ENCODE measurements at places on chromosomes 11 and 22.

GRCh38 chr11:31050061-31050765, 319.3 kb downstream of the DCDC1 start:
- no peak for DNase-seq

GRCh38 chr22:46504584-46504983, 32.8 kb downstream of the CELSR1 start:
- no peak for DNase-seq

DNA sequence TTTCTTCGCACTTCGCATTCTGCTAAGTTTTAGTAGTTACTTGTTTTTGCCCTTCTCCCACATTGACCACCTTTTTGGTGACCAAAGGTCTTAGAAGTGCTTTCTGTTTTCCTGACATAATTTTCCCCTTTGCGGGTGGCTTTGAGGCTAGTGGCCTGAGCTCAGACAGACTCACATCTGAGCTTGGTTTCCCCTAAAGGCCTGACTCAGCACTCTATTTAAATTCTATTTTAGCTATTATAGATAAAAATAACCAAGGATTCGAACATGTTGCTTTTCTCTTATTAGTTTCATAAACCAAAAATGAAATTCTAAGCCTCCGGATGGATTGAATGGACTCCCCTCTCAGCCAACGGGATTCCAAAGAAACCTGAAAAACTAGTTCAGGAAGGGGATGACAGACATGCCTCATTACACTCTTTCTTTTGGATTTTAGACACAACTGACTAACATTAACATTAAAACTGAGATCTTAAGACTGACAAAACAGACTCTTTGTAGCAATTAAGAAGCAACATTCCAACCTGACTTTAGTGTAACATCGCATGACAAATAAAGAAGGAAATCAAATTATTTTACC, 258.5 kb downstream of the LUZP2 start:
- DNase-seq: no peak

- no peak for DNase-seq
These were observed 398.9 kb downstream of the ETS1 start for GRCh38 chr11:128188346-128189004.

DNA sequence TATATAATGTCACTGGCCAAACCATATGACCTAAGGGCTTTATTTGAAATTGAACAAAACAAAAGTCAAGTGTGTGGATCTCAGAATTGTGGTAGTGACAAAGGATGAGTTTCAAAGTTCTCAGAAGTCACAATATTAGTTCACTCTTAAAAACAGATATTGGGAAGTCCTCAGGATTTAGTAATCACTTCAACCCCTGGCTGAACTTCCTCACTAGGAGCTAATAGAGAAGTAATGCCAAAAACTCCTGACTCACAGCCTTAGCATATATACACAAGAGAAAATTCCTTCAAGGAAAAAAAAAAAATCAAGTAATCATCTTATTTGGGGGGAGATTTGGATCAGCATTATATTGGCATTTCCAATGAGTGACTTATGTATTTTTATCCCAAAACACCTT, 75.6 kb upstream of the APOA1 start:
- no peak for DNase-seq

- no peak for DNase-seq
These were observed 461.2 kb downstream of the BRD1 start for GRCh38 chr22:49366437-49366836.

DNA sequence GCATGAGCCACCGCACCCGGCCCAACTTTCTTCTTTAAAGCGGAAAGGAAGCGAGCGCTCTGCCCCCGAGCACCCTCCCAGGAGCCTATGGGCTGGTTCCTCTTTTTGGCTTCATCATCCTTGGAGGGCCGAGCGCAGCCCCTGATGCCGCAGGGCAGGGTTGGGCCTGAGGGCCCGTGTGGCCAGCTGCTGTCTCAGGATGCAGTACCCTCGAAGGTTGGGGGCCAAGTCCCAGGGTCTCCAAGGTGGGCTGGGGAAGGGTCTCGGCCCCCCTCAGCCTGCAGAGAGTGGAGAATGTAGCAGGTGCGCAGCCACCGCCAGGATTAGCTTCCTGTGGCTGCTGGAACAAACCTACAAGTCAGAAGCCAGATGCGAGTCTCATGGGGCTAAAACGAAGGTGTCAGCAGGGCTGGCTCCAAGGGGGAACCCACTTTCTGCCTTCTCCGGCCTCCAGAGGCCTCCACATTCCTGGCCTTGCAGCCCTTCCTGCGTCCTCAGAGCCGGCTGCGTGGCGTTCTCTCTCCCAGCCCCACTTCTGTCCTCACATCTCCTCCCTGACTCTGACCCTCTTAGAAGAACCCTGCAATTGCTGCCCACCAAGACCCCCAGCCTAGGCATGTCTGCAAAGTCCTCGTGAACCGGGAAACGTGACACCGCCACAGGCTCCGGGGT, 2.9 kb downstream of the PANX2 start:
- DNase-seq: no peak

DNA sequence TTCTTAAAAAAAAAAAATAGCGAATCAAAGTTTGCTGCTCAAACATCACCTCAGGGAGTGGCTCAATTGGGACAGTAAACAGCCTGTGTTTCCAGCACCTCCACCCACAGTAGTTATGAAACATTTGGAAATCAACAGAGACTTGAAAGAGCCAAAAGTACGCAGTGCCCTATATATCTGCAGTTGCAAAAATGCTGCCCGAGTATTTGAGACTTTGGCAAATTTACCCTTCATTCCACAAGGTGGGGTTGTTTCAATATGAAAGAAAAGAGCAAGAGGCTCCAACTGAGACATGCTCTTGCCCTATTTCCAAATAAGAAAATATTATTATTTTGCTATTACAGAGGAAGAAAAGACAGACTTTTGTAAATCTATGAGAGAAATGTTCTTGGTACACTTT, 851.1 kb upstream of the RAG2 start:
- DNase-seq: no peak

DNA sequence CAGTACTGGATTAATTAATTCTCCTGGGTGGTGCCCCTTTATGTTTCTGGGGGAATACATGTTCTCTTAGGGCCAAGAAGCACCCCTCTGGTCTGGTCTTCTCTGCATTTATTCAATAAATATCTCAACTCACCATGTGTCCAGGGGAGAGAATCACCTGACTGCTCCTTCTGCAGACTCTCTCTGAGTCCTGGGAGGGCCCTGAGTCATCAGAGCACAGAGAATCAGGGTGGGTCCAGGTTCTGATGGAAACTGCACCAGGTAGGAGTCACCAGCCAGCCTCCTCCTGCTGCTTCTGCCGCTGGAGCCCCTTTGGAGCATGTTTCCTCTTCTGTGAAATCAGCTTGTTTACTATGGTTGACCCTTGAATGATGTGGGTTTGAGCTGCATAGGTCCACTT, 107.7 kb upstream of the PLET1 start:
- DNase-seq: no peak

DNA sequence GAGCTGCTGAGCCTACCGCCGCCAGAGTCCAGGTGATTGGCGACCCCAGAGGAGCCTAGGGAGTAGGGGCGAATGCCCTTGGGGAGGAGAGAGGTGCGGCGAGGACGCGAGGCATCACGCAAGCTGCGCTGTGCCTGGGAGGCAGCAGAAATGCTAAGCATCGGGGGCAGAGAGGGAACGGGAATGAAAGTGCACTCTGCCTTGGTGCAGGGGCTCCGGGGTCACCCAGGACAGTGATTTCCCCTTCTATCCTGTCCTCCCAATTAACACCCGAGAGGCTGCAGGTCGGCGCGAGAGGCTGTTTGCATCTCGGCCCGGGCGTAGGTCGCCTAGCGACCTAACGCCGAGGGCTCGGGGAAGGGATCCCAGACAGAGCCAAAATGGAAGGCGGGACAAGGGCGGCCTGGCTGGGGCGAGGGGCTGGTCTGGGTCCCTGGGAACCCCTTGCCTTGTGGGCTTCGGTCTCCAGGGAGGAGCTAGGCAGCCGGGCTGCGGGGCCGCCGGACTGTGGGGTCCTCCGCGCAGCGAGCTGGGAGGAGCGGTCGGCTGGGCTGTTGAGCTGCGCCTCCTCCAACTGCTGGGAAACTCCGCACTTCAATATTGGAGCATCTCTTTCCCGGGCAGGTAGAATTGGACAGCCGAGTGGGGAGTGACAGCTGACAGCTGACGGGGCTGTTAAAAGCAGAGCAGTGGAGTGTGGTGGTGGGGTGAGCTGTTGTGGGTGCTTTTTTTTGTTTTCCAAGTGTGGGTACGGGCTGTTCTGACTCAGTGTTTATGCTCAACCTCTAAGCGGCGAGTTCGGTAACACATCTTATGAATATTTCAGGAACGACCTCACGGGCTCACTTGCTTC, 657 bp downstream of the ELMOD1 start:
- DNase-seq: no peak

- DNase-seq: no peak
These were observed at the start of gene MAJIN for GRCh38 chr11:64971421-64972233. MAJIN (minus strand) TSS chr11:64972108; CDS start chr11:64959405, 12,703 bp downstream.

- DNase-seq: no peak
These were observed 78.2 kb downstream of the SMCO4 start for GRCh38 chr11:93464927-93465540.

DNA sequence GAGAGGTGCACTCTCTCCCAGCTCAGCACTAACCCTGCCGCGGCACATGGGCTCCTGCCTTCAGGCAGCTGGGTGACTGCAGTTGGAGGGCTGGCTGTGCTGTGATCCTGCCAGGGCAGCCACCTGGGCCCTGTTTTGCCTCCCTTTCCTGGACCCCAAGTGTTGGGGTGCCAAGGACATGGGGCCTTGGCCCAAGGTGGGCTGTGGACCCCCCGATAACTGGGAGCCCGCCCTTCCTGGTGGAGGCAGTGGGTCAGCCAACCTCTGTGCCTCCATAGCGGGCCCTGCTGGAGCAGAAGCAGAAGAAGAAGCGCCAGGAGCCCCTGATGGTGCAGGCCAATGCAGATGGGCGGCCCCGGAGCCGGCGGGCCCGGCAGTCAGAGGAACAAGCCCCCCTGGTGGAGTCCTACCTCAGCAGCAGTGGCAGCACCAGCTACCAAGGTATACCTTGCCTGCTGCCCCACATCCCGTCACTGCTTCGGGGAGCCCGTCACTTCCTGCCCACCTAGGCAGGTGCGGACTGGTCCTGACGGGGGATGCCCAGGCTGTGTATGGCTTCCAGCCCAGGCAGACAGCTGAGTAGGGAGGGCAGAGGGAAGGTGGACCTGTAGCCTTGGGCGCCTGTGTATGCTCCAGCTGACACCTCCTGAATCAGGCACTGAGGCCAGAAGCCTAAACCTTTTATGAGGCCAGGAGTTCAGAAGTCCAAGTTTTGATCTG, 8.9 kb downstream of the TUB start:
- DNase-seq: no peak

- no peak for DNase-seq
These were observed 12.9 kb downstream of the TSPAN32 start for GRCh38 chr11:2314525-2315394.

- DNase-seq: no peak
These were observed 58.2 kb upstream of the GNAZ start for GRCh38 chr22:23012081-23012622.
